ENCODE measurements at places on chromosomes 1 and 21. TPM values are rescaled to one million over a fixed set of nuclear protein-coding genes. Genes with fewer than 3 reads are reported as not detected.

- DNase-seq, result peak; percentile 37
These were observed at the start of gene MYOM3 for GRCh38 chr1:24111996-24112779. Gene MYOM3, minus strand, starts transcription at chr1:24112135. Its CDS starts 3,499 bp downstream, at chr1:24108636.

Gene SH2D1B
- not detected for total RNA-seq

- DNase-seq, result no peak
These were observed 22.0 kb downstream of the TNFRSF1B start for GRCh38 chr1:12188657-12189327.

Gene PTGFR
- 3.0 TPM for total RNA-seq

- DNase-seq, result no peak
These were observed 16.3 kb downstream of the SPATA46 start for GRCh38 chr1:162360237-162360873.

DNA sequence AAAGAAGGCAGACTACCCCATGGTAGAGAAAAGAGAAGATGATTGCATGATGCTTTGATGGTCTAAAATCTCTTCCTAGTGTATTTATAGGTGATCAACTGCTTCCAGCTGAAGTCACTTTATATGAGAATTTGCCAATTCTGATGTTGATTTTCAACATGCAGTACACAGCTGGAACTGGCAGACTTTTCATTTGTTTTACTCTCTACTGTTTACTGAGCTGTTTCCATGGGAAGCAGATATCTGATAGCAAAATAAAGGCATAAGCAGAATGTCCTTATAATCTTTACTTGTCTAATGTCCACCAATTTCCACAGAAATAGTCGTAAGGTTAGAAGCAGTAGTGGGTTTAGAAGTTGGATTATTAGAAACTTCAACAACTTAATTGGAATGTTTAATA, 74.9 kb downstream of the SYDE2 start:
- no peak for DNase-seq

- DNase-seq, result no peak
These were observed 75.6 kb upstream of the COA6 start for GRCh38 chr1:234297668-234298067.

GRCh38 chr21:37405629-37406028, 39.1 kb downstream of the DYRK1A start:
- no peak for DNase-seq

Gene S100A9
- total RNA-seq, result 9.0 TPM

DNA sequence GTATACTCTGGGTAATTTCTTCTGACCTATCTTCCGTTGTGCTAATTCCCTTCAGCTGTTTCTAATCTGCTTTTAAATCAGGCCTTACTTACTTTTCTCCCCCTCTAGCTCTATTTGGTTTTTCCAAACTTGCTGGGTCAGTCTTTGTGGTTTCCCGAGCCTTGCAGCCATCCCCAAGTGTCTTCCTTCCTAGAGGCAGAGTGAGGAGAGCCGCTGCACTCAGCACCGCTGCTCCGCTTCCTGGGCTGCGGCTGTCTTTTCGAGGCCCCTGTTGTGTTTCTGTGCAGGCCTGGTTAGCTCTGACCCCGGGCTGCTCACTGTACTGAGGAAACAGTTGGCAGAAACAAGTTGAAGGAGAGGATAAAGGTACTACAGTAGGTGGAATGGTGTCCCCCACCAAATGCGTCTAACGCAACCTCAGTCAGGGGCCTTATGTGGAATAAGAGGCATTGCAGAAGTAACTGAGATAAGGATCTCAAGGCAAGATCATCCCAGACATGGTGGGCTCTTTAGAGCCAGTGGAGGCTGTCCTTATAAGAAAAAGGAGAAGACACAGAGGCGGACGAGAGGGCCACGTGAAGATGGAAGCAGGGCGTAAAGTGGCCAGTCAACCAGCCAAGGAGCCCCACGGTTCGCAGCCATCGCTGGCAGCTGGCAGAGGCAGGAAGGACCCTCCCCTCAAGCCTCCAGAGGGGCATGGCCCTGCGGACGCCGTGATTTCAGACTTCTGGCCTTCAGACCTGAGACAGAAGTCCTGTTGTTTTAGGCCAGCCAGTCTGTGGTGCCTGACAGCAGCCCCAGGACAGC, 10.5 kb downstream of the WNT9A start:
- no peak for DNase-seq

GRCh38 chr1:181062836-181063428, 25.6 kb upstream of the IER5 start:
- DNase-seq, result no peak

Gene TMEM240
- 8.8 TPM for total RNA-seq

GRCh38 chr21:43811262-43812105, 22.1 kb downstream of the RRP1 start:
- DNase-seq, result no peak

DNA sequence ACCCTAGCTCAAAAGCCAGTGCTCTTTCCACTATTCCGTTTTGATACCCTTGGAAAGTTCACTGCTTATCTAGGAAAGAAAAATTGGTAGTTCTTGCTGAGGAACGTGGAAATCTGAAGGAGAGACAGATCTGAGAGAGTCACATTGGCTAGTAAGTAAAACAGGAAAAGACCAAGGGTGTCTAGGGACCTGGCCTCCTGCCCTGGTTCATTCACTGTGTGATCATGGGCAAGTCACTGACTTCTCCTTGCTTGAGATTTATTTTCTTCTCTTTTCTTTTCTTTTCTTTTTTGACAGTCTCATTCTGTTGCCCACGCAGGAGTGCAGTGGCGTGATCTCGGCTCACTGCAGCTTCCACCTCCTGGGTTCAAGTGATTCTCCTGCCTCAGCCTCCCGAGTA, 90.8 kb downstream of the NFIA start:
- DNase-seq, result no peak

DNA sequence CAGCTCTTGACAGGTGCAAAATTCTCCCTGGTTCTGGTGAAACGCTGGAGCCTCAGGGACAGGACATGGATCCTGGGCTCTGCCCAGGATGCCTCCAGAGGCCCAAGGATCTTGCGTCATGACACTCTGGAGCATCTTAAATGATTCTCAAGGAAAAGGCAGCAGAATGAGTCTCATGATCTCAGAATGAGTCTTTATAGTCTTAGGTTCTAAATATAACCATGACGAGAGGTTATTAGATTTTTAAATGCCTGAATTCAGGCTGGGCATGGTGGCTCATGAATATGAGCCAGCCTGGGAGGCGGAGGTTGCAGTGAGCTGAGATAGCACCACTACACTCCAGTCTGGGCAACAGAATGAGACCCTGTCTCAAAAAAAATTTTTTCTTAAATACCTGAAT, 55.5 kb downstream of the ECE1 start:
- DNase-seq, result no peak

Gene OLFML2B
- total RNA-seq, result 3.9 TPM

Gene ZNF593OS
- total RNA-seq, result 1.5 TPM

DNA sequence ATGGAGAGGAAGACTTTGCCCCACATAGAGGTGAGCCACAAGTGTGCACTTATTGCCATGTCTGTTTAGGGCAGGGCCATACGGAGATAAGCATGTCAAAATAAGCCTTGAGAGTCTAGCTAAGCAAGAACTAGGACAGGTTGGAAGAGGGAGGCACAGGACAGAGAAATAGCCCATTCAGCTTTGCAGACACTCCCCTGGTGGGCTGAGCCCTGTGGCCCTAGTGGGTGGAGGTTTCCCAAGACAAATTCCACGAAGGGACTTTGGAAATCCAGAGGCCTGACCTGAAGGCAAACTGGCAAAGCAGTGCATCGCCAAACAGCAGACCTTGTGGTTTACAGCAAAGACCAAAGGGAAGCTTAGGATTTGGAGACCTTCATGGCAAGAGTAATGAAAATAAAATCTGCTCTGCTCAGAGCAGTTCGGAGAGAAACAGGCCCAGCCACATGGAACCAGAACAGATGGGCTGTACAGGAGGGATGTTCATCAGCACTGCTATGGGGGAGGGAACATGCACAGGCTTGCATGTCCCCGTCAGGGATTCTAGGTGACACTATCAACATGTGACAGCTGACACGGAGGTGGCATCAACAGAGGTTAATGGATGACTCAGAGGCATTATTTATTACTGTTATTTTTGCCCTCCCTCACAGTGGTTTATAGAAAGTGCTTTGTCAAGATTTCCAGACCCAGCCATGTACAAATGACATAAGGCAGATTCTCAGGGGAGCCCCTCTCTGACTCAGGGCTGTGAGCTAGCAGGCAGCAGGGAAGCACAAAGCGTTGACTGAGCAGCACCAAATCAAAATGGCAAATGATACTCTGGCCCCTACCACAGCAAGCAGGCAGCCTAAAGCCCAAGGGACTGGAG, 90.1 kb upstream of the IRF2BP2 start:
- peak; percentile 72 for DNase-seq

Gene WNT9A
- total RNA-seq, result 1.9 TPM

GRCh38 chr21:17777072-17777765, 41.9 kb downstream of the C21orf91 start:
- DNase-seq, result no peak

Gene VWA5B1
- 2.2 TPM for total RNA-seq

DNA sequence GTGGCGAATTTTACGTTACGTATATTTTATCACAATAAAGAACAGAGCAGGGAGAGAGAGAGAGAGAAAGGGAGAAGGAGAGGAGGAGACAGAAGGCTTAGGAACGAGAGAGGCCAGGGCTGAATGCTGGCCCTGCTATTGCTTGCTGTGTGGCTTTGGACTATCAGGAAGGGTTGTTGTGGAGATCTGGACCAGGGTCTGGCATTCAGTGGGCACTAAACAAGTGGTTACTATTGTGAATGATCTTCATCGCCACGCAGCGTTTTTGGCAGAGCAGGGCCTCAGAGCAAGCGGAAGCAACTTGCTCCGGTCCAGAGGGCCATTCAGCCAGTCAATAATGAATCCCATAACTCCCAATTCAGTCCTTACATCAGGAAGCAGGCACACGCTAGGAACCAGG, 26.4 kb downstream of the PIK3C2B start:
- DNase-seq, result peak; percentile 19

Gene CA6
- not detected for total RNA-seq

Gene ADAMTS1
- total RNA-seq, result 13.0 TPM

DNA sequence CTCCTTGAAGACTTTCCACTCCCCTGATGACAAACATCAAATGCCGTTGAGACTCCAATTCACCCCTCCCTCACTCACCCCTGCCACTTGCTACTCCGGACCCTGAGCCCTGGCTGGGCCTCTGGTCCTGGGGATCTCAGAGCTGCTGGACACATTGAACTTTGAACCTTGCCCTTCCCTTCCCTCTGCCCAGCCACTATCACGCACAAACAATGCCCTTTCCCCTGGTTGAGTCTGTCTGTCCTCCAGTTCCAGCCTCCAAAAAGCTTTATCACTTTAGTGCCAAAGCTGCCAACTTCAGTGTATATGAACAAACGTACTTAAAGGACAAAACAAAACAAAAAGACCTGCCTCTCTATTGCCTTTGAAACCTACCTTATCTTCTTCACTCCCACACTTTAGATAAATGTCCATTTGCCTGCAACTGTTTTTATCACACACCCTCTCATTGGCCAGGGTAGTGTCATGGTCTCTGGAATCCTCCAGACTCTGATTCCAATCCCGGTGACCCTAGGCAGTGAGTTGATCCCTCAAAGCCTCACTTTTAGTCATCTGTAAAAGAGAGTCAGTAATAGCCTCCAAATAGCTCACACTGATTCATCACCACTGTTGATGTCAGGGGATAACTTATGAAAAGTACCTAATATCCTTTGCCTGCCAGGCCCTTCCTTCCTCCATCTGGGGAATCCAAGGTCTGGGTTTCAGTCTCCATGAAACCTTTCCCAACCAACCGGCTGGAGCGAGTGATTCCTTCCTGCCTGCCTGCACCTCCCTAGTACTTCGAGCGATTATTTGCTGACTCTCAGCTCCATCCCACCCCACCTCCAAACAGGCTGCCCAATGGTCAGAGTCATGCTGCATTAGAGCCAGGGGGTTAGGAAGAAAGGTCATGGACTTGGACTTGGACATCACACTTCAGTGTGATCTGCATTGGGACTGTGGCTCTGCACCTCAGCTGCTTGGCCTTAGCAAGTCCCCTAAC, 15.9 kb upstream of the SPOCD1 start:
- DNase-seq, result no peak

Gene APCS
- total RNA-seq, result not detected

Gene NES
- 45.5 TPM for total RNA-seq

Gene SPRR2D
- not detected for total RNA-seq

GRCh38 chr1:165807613-165808012, 19.8 kb upstream of the UCK2 start:
- DNase-seq, result no peak

DNA sequence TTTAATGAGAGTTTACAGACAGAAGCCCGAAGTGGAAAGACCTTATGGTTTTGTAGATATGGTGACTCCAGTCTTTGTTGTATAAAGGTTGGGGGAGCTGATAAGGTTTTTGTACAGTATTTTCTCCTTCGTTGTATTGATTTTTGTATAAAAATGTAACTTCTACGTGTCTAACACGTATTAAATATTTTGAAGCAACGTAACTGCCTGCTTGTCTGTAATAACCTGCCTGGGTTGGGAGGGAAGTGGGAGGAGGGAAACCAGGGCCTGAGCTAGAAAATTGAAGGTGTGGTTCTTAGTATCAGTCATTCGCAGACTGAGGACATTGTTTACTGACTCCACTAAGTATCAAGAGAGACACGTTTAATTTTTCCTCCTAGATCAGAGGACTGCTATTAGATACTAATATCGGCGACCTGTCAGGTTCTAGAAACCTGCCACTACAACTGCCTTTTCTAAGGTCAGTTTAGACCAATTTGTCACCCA, 2.2 kb downstream of the IER5 start:
- DNase-seq, result no peak

Gene SPATC1L
- total RNA-seq, result 6.0 TPM

DNA sequence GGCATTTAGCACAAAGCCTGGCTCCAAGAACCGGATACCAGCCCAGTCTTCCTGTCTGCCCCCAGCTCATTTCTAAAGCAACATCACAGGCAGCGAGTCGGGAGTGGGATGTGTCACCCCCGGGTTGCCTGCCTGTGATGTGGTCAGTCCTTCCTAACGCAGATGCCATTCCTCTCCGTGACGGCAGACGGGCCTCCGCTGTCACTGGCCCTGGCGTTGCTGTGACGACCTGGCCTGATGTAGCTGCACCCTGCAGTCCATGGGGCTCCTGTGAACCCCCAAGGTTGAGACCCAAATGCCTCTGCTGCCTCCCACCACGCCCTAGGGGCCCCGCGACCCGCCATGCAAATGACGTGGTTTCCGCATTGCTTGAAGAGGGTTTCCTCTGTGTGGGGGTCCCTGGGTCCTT, 12.3 kb downstream of the TNFRSF1B start:
- DNase-seq, result no peak

DNA sequence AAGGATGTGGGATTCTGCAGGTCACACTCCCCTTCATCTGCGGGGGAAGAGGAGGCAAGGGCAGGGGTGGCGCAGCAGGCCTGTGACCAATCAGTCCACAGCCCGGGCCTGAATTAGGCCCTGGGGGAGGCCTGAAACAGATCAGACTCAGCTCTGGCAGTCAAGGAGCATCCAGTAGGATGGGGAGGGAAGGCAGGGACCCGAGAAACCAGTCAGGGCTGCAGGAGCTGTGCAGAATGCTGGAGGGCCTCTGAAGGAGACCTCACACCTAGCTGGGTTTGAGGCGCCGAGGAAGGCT, 12.7 kb downstream of the TNNT2 start:
- no peak for DNase-seq

GRCh38 chr1:245085508-245086095, 69.2 kb upstream of the KIF26B start:
- no peak for DNase-seq

GRCh38 chr1:47972864-47973432, 24.2 kb downstream of the TRABD2B start:
- no peak for DNase-seq

Data from cerebellum (tissue), 4 donors.